ENCODE measurements at places on chromosomes 6 and 20. TPM values are rescaled to one million over a fixed set of nuclear protein-coding genes. Genes with fewer than 3 reads are reported as not detected.

DNA sequence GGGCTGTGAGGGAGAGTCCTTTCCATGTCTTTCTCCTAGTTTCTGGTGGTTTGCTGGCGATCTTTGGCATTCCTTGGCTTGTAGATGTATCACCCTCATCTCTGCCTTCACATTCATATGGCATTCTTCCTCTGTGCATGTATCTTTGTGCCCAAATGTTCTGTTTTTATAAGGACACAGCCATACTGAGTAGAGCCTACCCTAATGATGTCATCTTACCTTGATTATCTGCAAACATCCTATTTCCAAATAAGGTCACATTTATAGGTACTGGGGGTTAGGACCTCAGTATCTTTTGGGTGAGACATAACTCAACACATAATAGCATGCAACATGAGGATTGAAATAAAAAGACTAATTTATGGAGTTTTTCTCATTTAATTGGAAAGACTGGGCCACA is 5.5 kb downstream of the SH3BGRL2 start:
- H3K4me3 ChIP-seq = no peak overlapping the region
- H3K27ac ChIP-seq = no peak overlapping the region
- no peak for DNase-seq

- no peak for DNase-seq
- H3K27ac ChIP-seq = no peak overlapping the region
- H3K4me3 ChIP-seq = no peak overlapping the region
- no peaks in the 10 kb centered on the region for H3K27me3 ChIP-seq
Observed at GRCh38 chr6:78829407-78829806, 37.9 kb upstream of the IRAK1BP1 start.

DNA sequence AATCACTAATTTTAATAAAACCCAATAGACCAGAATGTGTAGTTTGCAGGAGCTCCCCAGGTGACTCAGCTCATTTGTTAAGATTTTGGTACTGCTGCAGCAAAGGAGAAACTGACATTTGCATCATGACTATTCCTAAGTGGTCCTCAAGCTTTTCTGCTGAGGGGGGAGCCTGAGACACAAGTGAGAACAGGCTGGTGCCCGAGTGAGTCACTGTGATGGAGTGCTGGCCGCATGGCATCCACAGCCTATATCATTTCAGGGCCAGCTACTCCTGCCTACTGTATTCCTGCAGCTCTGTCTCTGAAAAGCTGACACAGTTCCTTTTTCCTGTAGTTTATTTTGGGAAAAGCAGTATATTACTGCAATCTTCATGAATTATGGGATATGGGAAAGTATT is 113.7 kb upstream of the ENPP5 start:
- H3K4me3 ChIP-seq = no peak overlapping the region
- no peak overlapping the region for H3K27ac ChIP-seq
- no peaks in the 10 kb centered on the region for H3K4me1 ChIP-seq
- H3K36me3 ChIP-seq = no peaks in the 10 kb centered on the region
- no peaks in the 10 kb centered on the region for H3K27me3 ChIP-seq

DNA sequence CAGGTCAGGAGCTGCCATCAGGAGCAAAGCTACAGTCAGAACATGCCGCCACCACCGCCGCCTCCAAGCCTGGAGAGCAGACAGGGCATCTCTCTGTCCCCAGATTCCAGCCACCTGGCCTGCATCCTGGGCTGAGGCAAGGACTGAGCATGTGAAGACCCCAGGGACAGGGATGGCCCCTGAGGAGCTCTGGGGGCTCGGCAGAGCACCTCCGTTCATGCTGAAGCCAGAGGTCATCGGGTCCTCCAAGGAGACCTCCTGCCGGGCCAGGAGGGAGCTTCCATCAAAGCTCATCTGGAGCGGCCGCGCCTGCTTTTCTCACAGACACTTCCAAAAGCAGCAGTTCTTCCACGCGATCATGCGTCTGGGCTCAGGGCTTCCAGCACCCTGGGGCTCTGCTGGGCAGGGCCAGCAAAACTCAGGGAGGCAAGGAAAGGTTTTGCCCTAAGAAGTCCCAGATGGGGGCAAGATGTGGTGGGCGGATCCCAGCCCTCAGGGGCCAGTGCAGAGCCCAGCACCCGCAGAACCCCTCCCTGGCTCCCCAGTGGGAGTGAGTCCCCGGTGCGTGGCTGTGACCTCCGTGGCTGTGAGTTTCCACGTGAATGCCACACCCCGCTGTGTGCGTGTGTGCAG is 138.4 kb downstream of the TAF4 start:
- no peak overlapping the region for H3K27ac ChIP-seq
- peaks cover 13% of the 10 kb centered on the region for H3K4me1 ChIP-seq

ENPP4 gene
- 12.6 TPM for total RNA-seq

PARD6B gene
- total RNA-seq = 2.8 TPM

ELOVL4 gene
- total RNA-seq = 1.3 TPM
